Activated T-helper 2 cell treated with anti-CD3 and anti-CD28 coated beads, Interferon-gamma antibody, Interleukin-2, Interleukin-4, amounts not matched to agents 10 μg/mL and 5 μg/mL and 100 μg/mL, durations not matched to agents 14 hours and 24 hours and 36 hours (primary cell): ENCODE measurements at places on chromosomes 16 and 17.

DNA sequence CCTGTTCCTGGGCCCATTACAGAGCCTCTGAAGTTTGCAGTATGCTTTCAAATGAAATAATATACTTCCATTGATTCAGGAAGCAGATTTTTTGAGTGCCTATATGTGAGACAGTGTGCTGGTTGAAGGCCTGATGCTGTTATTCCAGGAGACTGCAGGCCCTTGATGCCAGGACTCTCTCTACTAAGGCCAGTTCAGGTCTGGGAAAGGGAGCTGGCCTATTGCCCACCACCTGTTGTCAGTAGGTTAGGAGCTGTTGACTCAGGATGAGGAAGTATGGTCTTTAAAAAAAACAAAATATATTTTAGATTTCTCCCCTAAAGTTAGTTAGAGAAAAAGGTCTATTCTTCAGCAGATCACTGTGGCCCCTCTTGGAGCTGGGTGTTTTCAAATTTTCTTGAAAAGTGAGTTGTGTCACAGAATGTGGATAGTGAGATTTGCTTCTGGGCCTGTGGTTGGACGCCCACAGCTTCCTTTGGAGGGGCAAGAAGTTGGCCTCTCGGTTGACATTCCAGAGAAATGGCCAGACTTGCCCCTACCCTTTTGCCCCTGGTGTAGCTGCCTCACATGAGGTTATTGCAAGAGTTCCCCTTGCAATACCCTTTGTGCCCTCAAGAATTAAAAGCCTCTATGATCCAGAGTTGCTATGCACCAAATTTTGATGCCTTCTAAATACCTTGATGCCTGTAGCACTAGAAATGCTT lies 7.9 kb downstream of the ESRP2 start:
- no peak for DNase-seq

DNA sequence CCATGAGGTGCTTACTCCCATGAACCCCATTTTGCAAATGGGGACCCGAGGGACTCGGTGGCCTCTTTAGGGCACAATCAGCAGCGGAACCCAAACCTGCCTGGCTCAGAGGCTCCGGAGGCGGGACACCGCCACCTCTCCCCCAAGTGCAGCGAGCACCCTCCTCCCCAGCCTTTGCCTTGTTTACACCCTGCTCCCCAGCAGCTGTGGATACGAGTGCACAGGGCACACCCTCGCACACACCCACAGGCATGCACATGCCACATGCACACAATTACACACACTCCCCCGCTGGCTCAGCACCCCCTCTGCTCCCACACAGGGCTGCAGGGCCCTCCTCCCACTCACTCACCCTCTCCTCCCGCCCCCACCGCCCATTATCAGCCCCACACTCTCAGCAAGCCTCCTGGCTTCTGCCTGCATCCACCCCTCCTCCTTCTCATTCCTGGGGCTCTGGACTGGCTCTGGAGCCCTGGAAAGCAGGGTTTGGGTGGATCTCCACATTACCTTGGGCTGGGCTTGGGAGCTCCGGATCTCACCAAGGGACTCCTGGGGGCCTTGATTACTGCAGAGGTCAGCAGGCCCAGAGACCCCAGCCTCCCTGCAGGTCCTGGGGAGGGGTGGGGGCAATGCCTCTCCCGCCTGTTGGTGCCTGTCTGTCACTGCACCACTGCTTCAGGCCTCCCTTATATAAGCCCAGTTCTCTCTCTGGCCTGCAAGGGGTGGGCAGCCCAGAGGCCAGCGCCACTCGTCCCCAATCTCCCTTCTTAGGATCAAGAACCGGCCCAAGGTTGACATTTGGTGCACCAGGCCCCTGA lies 6.4 kb downstream of the PDK2 start:
- no peak for DNase-seq

GRCh38 chr16:84768808-84769197 lies 51.0 kb upstream of the CRISPLD2 start:
- no peak for DNase-seq

- no peak for DNase-seq
Observed at GRCh38 chr17:225551-225950, 44.1 kb upstream of the DOC2B start.

GRCh38 chr16:87979352-87979751 lies 28.1 kb downstream of the BANP start:
- DNase-seq: no peak
